Activated CD4-positive, alpha-beta T cell treated with anti-CD3 and anti-CD28 coated beads, Interleukin-2, amount 50 U/mL, for 1 hour (primary cell): ENCODE measurements at places on chromosomes 12 and 14.

GRCh38 chr12:96314723-96315122 is 85.5 kb downstream of the CDK17 start:
- no peak for DNase-seq

GRCh38 chr12:25997201-25997963 is 38.9 kb downstream of the RASSF8 start:
- no peak for DNase-seq

GRCh38 chr12:62647586-62647985 is 181.0 kb downstream of the MON2 start:
- no peak for DNase-seq

DNA sequence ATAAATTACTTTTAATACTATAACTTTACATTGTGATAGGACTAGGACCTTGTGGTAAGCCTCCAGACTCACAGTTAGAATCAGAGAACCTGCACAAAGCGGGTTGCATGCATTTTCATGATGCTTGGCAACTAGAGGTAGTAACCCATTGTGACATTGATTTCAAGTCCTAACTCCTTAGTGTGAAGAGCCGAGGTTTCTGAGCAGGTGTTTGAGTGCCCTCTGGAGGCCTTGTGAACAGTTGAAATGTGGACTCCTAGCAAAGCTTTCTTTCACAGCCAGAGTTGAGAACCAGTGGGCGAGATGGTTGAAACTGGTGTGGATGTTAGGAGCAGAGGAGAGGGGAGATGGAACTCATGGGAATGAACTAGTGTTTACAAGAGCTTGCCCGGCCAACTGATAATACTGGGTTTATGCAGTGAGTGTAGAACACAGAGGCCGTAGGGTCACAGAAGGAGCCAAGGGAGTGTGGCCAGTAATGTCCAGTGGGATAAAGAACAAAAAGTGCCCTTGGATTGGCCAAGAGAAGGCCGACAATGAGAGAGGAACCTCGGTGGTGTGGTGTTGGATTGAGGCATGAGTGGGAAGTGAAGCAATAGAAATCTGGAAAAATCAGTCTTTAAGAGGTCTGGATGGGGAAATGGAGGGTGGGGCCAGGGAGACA is 10.9 kb downstream of the ZNF664 start:
- peak; percentile 42 for DNase-seq

DNA sequence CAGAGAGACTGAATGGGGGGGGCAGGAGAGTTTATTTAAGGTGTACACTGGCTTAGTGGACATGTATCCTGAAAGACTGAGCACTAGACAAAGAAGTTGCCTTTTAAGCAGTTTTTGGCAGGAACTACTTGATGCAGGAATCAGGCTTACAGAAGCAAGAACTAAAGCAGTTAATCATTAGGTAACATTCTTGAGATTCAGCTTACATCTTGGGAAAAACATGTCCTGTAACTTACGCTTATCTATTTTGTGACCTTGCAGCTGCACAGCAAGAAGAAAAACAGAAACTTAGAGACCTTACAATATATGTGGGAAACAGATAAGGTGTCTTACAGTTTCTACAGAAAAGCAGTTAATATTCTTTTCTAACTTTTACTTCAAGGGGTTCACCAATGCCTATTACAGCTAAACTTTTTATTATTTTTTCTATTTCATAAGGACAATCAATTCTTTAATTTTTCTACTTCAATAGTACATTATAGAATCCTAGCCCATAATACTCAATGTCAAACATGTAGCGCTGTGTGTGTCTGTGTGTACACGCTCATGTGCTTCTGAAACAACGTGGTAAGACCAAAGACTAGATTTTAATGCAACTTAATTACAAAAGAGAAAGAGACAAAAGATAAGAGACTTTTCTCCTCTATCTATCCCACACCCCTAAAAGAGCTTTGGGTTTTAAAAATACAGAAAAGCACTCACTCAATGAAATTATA is 276.9 kb downstream of the PRKD1 start:
- DNase-seq: no peak

DNA sequence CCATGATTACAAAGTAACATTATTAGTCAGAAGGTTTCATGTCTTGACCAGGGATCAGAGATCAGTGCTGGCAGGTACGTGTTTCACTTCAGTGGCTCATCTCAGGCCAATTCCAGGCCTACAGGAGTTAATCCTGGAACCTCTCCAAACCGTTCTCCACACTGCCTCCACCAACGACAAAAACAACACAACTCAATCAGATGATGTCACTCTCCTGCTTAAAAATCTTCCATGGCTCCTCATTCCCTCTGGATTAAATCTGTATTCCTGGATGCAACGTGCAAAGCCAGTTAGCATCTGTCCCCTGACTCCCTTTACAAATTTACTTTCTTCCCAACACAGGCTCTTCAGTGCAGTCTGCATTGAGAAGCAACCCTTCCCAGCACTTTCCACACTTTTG is 34.3 kb upstream of the TXNRD1 start:
- no peak for DNase-seq

- no peak for DNase-seq
Measured at GRCh38 chr14:68848253-68848652, 55.4 kb upstream of the ZFP36L1 start.

GRCh38 chr12:5907807-5908206 is 37.3 kb downstream of the ANO2 start:
- no peak for DNase-seq

DNA sequence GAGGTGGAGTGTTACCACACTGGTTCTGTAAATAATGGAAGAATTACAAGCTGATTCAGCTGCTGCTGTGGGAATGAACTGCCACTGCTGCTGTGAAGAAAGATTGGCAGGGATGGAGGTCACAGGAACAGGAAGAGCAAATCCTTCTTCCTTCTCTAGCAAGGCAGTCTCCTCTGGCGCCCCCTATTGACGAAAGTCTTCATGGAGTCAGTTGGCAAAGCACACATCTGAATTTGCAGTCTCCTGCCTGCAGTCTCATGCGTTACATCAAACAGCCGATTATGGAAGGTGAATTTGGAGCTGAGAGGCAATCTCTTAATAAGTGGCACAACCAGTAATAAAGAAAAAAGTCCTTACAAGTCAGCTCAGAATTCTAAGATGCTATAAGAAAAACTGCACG is 106.0 kb upstream of the TMTC1 start:
- no peak for DNase-seq

DNA sequence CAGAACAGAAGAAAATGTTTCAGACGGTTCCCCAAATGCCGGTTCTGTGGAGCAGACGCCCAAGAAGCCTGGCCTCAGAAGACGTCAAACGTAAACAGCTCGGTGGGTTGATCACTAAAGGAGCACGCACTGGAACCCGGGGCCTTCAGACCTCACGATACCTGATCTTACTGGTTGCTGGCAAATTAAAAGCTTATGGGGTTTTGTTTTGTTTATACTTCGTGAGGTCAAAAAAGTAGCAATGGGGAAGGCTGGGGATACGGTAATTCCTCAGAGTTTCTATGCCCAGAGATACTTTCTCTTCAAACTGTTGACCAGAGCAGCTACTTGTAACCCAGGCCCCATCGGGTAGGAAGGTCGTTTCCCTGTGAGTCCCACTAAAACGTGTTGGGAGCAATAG is 1.7 kb downstream of the CDKN1B start:
- DNase-seq: peak; percentile 19
